ENCODE measurements at places on chromosomes 4 and X. TPM values are rescaled to one million over a fixed set of nuclear protein-coding genes. Genes with fewer than 3 reads are reported as not detected.
A peak's percentile ranks its signal among the peaks of the same experiment; 100 is the strongest.

DNA sequence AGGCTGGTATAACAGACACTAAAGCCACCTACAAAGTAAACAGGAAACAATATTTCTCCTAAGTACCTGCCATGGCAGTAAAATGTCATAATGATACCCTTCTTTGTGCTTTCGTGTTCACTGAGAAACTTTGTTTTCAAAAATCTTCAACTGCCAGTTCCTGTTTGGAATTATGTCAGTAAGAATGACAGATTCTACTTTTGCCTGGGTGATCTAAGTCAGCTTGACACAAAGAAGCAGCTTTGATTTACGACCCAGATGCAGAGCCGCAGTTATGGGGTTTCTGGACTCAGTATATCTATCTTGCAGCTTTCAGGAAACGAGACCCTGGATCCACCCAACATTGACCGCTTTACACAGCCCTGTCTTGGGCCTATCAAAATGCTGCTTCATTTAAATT lies 71.2 kb downstream of the SNX25 start:
- ATAC-seq, result no peak

- no peak for ATAC-seq
Measured at GRCh38 chr4:26701786-26702227, 117.9 kb downstream of the TBC1D19 start.

DNA sequence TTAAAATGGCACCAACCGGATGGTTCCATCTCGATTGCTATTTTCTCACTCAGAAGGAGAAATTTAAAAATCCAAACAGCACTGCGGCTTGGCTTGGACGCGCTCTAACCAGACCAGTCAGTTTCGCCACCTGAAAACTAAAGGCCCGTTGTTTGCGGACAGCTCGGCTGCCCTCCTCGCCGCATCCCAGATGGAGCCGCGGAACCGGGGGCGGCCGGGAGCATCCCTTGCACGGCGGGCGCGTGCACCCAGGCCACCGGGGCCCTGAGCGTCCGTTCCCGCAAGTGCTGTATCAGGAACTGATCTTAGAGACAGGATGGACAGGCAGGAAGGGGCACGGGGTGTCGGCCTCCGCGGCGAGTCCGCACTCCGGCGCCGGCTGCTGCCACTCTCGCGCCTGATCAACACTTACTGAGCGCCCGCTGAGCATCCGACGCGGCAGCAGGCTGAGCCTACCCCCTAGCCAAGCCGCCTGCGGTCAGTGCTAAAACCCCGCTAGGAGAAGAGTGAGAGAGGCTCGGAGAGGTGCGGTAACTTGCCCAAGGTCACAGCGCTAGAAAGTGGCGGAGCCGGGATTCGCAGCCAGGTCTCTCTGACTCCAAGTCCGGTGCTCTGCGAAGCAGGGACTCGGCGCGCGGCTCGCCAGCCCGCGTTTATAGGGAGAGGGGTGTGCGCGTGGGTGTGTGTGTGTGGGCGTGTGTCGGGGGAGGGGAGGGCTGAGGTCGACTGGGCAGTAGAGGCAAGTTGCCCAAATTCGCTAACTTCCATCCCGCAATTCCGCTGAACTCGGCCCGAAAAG lies at the start of gene CITED1:
Gene CITED1 (minus strand): TSS at position 629 of the 799 bp plus-strand sequence. CDS start 3,045 bp downstream, outside the sequence.
- ATAC-seq, result no peak

- ATAC-seq, result no peak
Measured at GRCh38 chrX:46698691-46699090, 60.2 kb downstream of the SLC9A7 start.

DNA sequence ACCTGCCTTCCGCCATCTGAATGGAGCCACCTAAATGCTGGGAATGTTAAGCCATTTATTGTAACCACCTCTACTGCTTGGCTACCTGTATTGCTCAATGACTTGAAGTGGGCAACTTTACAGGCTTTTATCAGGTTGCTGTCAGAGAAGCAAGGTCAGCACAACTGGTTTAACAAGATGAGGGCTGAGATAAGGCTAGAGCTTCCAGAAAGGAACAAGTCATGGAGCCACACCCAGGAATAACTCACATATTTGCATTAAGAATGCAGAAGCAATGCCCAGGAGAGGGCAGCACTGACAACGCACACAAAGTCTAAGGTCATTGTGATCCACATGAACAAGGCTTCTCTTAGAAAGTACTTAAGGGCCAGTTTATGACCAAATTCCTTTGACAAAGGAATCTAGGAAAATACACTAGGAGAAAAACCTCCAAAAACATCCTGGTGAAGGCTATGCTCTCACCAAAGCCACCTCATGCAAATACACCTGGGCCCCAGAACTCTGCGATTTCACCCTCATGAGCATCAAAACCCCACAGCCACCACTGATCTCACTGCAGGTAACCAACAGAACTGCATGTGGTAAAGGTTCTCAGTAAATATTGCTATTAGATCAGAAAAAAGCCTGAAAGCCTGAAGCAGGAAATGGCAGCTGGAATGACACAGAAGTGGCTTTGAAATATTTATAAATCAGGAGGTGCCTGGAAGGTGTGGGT lies 15.0 kb upstream of the STS start:
- ATAC-seq, result peak; percentile 99

DNA sequence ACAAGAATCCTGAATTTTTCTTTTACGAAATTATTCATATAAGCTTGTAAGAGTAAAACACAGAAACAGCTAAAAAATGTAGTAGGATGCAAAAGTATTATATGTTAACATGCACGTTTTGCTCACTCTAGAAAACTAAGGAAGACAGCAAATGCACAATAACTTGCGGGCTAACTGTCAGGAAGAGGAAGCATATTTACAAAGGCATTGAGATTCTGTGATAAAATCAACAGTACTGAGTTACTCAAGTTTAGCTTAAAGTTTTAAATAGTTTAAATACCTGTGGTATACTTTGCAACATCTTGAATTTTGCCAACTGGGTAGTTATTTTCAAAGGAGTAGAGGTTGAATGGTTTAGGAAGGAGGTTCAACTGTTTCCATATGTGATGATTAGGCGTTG lies 37.0 kb downstream of the SH2D1A start:
- ATAC-seq, result no peak

DNA sequence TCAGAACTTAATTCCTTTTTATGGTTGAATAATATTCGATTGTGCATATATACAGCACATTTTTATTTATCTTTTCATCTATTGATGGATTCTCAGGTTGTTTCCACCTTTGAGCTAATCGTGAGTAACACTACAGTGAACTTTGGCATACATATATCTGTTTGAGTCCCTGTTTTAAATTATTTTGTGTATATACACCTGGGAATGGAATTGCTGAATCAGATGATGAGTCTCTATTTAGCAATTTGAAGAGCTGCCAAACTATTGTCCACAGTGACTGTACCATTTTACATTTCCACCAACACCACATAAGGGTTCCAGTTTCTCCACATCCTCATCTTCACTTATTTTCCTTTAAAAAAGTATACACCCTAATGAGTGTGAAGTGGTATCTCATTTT lies 166.2 kb upstream of the FGF13 start:
- peak; percentile 88 for ATAC-seq

DNA sequence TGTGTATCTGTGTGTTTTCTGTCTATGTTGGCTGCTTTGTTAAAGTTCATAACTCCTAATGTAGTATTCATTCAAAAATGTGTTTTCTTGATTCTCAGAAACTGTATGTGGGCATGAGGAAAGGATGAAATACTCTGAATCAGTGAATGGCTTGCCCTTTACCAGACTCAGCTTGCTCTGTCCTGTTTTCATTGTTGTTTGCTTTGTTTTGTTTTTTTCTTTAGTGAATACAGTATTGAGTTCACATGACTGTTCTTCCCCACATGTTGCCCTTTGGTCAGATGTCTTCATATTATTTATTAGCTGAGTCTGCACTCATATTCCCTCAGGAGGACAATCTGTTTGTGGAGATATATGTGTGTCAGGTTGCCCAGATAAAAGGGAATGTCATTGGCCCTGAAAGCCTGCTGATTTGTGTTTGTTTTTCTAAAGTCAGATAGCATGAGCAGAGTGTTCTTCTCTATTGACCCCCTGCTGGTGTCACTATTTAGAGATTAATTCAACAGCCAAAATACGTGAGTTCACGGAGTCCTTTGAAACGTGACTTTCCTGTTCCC lies 1184.4 kb downstream of the RPA4 start:
- ATAC-seq, result no peak

GRCh38 chr4:13654162-13654797 lies 26.8 kb upstream of the BOD1L1 start:
- ATAC-seq, result peak; percentile 91

DNA sequence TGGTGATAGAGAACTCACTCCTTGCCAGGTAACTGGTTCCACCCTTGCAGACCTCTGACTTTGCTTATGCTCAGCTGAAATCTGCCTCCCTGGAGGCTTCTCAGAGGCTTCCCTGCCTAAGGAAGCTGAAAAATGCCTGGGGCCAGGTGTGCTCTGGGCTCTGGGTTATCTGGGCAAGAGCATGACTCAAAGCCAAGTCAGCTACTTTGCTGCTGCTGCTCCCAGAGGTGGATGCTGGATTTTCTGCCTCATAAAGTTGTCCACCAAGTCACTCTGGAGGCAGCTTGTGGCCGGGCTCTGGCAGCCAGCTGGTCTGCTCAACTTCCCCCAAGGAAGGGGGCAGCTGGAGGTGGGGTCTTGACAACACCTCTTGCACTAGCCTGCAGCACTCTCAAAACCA lies 132.7 kb downstream of the PJA1 start:
- peak; percentile 75 for ATAC-seq

DNA sequence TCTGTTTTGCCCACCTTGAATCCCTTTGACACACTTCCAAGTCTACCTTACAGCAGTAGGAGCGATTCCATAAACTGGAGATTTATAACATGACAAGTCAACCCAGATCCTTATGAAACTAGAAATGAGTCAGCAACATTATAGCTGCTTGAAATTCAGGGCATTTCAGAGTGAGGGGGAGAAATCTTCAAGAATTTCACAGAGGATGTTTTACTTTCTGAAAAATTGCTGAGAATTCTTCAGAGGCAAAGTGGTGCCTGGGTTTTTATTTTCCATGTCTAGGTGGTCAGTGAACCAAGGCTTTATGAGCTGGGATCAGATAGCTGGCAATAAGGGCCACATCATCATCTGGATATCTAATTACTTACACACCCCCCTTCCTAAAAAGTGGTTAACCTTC lies 119.8 kb downstream of the PPARGC1A start:
- no peak for ATAC-seq

DNA sequence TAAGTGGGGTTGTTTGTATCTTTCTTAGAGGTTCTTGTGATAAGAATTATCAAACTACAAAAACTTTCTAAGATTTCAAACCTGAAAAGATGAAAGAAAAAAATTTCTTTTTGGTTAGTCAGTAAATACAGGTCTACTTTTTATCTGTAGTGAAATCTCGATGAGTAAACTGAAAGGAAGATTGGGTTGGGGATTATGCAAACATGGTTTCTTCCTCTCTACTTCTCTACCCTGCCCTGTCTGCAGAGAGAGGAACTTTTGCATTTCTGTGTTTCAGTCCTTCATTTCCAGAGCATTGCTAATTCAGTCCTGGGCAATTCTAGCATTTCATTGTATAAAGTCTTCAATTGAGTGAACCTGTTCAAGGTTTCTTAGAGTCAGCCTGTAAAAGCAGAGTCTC lies 51.6 kb upstream of the IL2 start:
- ATAC-seq, result no peak

SPP1 gene
- total RNA-seq, result 1.4 TPM

ZNF711 gene
- 1.6 TPM for total RNA-seq

NIPAL1 gene
- 44.2 TPM for total RNA-seq
